ENCODE measurements at places on chromosomes 11 and 22.

DNA sequence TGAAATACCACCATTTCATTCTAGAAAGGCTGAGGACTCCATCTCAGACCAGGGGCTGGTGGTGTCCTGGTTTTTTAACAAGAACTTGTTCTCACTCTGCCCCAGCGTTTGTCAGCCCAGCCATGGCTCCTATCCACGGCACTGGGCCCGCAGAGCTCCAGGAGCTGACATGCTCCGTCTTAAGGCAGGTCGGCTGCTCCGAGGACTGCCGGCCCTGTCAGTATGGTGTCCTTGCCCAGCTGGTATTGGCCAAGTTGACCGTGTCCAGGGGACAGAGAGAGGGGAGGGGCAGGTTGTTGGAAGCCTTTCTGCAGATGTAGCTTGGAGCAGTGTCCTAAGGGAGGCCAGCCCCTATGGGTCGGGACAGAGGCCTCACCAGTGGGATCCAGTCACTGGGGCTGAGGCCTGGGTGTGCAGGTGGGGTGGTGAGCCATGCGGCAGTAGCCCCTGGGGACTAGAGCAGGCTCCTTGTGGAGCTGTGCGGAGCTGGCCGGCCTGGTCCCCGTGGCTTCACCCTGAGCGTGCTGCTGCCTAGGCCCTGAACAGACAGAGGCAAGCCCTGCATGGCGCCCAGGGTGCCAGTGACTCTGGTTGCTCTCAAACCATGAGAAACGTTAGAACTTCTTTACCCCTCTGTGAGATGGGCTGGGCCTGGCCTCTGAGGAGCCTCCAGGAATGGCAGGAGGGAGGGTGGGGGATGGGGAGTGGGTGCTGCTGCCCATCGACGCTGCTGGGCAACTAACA, 39.9 kb upstream of the KCNQ1OT1 start:
- DNase-seq: no peak

DNA sequence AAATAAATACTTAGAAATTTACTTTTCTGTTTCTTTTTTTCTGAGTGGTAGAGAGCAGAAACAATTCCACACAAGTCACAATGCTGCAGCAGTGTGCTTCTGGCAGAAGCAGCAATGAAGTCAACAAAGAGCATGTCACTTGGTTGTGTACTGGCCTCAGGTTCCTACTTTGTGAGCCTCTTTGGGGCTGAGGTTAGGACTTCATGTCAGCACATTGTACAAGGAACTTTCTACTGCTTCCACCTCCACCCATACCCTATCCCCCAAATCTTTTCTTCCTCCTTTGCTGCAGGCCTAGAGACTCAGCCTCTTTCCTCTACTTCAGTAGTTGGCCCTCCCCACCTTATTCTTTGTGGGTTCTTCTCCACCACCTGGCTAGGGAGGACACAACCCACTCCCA, 252.7 kb upstream of the PITPNB start:
- DNase-seq: no peak

- DNase-seq: peak; percentile 23
Measured at GRCh38 chr22:33726294-33726734, 194.0 kb downstream of the LARGE1 start.

GRCh38 chr11:35531246-35531645, 5.8 kb upstream of the PAMR1 start:
- no peak for DNase-seq

DNA sequence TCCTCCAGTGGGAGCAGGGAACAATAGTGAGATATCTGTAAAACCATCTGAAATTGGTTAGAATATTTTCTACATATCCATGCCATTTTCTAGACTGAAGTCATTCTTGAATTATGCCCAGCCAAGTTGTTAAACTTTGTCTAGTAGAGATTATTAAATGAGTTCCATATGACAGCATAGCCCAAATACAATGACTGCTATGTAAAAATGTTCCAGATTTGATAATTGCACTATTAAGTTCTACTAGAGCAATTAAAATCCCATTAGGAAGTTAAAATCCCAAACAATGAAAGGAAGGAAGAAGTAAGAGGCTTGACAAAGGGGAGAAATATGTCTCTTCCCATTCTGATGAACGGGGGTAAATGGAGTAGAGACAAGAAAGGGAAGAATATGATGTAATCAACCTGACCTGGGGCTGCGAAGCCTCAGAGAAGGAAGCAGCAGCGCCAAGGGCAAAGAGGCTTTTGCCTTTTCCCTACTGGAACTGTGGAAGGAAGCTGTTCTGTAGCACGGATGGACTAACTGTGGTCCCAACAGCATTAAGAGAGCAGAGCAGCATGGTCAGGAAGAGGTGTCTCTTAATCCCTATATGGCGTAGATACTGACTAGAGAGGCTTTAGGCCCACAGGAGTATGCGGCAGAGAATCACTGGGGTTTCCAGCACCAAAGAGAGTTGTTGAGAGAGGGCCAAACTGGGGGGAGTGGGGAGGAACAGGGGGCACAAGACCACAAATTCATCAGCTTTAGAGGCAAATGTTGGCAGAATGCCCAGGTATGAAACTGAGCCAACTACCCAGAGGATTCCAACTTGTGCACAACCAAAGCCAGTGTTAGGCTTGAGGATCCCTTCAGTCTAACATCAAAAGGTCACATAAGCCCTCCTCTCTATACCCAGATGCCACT, 26.7 kb downstream of the RRP8 start:
- DNase-seq: no peak

- DNase-seq: peak; percentile 79
Measured at GRCh38 chr11:12066056-12066798, 44.2 kb upstream of the MICAL2 start.

Data from prostate gland (tissue), 2 donors.